ENCODE measurements at places on chromosomes 6 and 20.

DNA sequence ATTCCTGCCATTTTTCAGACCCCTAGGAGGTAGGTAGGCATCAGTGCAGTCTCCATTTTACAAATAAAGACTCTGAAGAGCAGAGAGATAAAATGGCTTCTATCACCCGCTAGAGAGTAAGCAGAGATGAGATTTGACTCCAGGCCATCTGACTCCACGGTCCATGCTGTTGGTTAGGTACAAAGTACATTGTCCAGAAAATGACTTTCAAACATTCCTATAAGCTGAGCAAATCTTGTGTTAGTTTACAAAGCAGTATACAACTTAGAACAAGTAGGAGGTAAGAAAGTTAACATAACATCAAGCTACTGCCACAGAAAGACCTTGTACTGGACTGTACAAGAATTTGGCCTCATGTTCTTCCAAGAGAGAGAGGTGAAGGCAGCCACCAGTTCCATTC is 14.9 kb downstream of the BTN1A1 start:
- no peak for DNase-seq

DNA sequence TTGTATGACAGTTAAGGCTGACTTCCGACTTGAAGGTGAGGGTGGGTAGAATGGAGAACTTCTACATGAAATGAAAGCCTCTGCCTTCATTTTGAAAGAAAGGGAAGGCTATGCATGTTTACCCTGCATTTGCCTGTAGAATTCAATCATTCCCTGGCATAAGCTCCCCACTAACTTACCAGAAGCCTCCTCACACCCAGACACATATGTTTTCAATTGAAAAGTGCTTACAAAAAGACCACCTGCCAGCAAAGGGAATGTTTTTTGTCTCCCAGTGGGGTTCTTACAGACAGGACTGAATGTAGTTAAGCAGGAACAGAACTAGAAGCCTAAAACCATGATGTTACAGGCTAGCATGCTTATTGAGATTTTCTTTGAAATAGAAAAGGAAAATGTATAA is 392.1 kb upstream of the HSF2 start:
- DNase-seq: no peak

DNA sequence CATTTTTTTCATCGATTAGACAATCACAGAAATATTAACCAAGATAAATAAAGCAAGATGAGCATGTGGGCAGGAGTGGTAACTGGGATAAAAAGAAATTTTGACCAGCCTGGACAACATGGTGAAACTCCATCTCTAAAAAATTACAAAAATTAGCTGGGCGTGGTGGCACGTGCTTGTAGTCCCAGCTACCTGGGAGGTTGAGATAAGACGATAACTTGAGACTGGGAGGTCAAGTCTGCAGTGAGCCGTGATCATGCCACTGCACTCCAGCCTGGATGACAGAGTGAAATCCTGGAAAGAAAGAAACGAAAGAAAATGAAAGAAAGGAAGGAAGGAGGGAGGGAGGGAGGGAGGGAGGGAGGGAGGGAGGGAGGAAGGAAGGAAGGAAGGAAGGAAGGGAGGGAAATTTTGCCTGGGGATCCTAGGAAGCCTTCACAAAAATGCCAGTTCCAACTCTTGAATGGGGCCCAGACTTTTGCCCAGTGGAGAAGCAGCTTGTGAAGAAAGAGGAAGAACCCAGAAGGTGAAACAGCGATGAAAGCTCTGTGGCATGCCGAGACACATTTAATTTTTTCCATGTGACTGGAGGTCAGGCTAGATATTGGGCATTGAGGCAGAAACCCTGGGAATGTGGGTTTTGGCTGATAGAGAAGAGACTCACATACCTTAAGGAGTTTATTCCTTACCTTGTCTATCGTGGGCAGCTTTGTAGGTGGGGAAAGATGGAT is 20.3 kb downstream of the CCDC170 start:
- no peak for DNase-seq

- no peak for DNase-seq
Measured at GRCh38 chr20:41540918-41541317, 77.3 kb downstream of the CHD6 start.

DNA sequence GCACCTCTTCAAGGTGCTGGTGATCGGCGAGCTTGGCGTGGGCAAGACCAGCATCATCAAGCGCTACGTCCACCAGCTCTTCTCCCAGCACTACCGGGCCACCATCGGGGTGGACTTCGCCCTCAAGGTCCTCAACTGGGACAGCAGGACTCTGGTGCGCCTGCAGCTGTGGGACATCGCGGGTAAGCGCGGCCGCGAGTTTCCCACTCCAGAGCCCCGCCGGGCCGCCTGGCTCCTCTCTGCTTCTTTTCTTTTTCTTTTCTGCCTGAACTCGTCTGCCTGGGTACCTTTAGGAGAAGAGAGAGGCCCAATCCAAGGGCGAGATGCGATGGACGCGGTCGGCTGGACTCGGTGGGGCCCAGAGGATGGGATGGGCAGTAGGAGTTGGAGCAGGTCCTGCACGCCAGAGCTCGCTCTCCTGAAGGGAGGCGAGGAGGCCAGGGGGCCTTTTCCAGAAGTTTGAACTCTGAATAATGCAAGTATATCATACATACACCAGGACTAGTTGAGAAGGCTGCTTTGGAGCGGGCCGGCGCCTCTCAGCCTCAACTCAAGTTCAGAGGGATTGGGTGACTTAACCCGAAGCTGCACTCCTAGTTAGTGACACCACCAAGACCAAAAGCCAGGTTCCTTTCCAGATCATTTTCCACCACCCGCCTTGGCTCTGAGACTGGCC is 445 bp downstream of the RAB32 start:
- no peak for DNase-seq

DNA sequence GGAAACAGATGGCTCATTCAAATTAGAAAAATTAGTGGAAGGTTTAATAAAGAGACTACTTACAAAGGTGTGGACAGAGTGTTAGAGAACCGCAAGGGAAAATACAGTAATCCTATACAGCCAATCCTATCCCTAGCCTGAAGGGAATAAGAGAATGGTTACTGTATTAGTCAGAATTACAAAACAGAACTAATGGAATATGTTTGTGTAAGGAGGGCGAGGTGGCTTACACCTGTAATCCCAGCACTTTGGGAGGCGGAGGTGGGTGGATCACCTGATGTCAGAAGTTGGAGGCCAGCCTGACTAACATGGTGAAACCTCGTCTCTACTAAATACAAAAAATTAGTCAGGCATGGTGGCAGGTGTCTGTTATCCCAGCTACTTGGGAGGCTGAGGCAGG is 16.3 kb upstream of the TRPC4AP start:
- DNase-seq: no peak

DNA sequence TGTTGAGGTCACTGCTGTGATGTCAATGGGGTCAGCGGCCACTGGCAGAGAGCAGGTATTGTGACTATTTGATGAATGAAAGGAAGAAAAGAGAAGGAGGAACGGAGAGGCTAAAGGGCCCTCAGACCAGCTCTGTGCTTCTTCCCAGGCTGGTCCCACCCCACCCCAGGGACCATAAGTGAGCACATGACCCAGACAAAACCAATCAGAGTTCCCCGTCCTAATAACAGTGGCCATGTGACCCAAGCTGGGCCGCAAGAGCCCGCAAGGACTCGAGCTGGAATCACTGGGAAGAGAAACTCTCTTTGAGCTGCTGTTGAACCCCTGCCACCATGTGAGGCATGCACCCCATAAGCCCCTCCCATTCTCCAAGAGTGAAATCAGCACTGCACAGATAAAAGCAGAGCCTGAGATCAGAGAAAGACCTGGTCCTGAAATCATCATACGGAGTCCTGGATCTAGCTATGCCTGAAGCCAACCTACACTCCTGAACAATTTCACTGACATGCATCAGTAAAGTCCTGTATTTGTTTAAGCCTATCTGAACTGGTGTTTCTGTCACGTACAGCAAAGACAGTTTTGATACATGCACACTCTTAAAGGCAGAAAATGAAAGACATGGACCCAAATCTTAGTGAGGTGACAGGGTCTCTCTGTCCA is 90.2 kb downstream of the PREX1 start:
- no peak for DNase-seq

- DNase-seq: no peak
Measured at GRCh38 chr6:45813943-45814342, 201.7 kb downstream of the CLIC5 start.

GRCh38 chr6:110421749-110422443 is 6.5 kb upstream of the DDO start:
- no peak for DNase-seq

- no peak for DNase-seq
Measured at GRCh38 chr6:148981515-148981914, 234.7 kb downstream of the UST start.

GRCh38 chr6:106180208-106180607 is 94.1 kb downstream of the PRDM1 start:
- no peak for DNase-seq

- DNase-seq: no peak
Measured at GRCh38 chr6:125855783-125856182, 65.0 kb downstream of the NCOA7 start.

DNA sequence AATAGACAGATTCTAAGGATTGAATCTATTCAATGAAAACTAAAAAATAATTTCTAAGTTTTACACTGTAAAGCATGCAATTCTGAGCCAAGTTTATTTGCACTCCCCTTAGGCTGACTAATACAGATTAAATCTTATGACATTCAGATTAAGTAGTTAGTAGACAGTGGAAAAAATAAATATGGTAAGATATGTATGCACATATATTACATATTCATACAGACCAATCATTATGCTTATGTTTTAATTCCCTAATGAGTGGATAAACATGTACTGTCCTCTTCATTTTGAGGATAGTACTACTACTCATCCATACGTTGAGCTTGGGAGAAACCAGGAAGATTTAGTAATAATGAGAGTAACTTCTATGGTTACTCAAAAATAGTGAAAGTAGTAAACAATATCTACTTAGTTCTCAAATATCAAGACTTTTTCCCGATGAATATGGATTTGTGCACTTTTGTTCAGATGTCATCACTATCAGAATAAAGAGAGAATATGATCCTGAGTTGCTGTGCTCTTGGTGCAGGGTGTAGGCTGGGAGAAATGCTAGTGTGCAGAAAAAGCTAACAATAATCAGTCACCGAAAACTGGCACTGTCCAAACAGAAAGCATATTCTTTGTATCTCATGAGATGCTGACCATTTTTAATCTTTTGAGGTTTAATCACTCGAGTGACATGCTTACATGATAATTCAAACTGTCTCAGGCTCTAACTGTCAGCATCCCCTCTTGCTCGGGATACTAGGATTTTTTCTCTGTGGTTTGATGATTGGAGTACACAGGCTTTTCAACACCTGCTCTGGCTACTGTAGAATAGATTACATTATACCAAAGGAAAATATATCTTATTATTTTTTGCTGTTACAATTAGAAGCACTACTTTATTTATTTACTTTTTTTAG is 111.6 kb downstream of the EPHA7 start:
- DNase-seq: no peak

GRCh38 chr20:23350904-23351838 is 580 bp downstream of the NXT1 start:
- peak; percentile 38 for DNase-seq

GRCh38 chr6:129115471-129115870 is 232.5 kb downstream of the LAMA2 start:
- no peak for DNase-seq

- DNase-seq: no peak
Measured at GRCh38 chr20:13922241-13922640, 68.2 kb downstream of the SEL1L2 start.

DNA sequence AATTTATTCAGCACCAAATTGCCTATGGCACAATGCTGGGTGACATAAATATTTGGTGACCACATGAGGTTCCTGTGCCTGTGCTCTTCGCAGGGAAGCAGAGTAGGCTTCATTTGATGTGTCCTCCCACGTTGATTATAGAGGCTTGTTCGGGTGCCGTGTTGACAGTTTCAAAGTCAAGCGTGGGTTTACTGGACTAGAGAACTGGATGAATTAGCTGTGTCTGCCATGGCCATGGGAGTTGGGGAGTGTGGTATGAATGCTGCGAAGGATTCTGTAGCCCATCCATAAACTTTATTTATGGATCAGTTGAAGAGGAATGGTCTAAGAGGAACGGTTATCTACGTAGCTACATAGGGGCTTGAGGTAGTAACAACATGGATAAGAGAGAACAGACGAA is 11.0 kb downstream of the CD109 start:
- DNase-seq: no peak

- DNase-seq: no peak
Measured at GRCh38 chr6:75438442-75439116, 55.0 kb downstream of the FILIP1 start.

DNA sequence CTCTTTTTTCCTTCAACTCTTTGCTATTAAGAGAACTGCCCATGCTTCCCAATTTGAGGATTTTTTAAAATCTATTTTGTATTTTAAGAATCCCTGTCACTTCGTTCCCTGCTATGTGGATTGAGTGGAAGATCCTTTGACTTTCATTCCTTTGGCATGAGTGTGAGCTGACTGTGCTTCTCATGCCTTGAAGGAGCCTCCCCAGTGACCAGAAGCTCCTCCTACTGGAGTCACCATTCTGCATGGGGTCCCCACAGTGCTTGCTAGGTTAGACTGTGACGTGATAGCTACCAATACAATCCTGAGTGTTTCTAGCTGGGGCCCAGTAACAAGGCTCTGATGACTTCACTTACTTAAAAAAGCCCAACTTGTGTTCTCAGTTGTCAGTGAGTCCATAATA is 104.4 kb upstream of the LAMP5 start:
- no peak for DNase-seq
